ENCODE measurements at places on chromosomes 1 and 21. TPM values are rescaled to one million over a fixed set of nuclear protein-coding genes. Genes with fewer than 3 reads are reported as not detected.

OR2L13 gene
- not detected for total RNA-seq

FAM72C gene
- total RNA-seq = 16.9 TPM

SPRR2F gene
- not detected for total RNA-seq

FCRL2 gene
- total RNA-seq = not detected

DNA sequence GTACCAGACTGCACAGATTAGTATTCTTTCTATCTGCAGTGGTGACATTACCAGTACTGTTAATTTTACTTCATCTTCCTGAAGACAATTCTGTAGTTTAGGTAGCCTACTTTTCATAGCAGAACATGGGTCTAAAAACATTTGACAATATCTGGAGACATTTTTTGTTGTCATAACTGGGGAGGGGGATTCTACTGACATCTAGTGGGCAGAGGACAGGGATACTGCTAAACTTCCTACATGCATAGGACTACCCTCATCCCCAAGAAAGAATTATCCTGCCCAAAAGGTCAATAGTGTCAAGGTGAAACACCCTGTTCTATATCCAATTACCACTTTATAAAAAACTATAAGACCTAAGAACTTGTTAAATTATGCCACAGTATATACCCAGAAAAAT lies 3.4 kb upstream of the ARHGAP29 start:
- no peak for DNase-seq

DNA sequence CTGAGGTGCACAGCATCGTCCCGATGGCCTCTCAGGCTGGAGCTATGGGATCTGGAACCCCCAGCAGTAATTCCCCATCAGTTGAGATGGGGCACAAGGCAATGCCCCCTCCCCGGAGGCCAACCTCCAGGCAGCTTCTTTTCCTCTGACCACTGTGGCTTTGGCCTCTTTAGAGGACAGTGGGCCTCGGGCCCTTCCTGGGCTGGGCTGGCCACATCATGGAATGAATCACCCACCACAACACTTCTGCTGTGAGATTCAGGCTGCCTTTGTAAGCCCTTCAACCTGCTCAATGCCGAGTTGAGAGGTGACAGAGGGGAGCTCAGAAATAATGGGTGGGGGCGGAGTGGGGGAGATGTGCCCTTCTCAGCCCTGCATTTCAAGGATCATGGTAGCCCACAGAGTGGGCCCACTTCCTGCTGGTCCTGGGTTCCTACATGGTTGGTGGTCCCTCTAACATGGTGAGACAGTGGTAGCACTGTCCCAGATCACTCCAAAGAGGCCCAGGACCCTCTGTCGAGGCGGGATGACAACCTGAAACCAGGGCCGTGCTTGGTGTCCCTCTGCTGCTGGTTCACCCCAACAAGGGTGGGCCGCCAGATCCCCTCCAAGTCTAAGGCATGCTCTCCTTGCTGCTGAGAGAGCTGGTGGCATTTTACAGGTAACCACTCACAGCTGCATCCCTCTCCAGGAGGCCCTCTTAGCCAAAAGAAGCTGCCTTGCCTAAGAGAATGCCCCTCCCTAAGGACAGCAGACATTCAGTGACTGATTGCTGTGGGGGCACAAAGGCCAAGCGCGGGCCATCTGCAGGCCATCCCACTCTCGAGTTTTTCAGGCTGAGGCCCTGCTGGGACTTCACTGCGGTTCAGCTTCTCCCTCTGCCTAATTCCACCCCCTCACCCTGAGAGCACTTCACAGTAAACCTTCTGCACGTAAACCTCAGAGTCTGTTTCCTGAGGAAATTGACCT lies 29.7 kb upstream of the EVA1B start:
- DNase-seq = no peak

S100A4 gene
- 134 TPM for total RNA-seq

C1orf56 gene
- 1.0 TPM for total RNA-seq

SLFNL1 gene
- 0.14 TPM for total RNA-seq

GRCh38 chr21:25709684-25710265 lies 24.9 kb downstream of the ATP5PF start:
- DNase-seq = peak; percentile 45

RIT1 gene
- 21.7 TPM for total RNA-seq

DNA sequence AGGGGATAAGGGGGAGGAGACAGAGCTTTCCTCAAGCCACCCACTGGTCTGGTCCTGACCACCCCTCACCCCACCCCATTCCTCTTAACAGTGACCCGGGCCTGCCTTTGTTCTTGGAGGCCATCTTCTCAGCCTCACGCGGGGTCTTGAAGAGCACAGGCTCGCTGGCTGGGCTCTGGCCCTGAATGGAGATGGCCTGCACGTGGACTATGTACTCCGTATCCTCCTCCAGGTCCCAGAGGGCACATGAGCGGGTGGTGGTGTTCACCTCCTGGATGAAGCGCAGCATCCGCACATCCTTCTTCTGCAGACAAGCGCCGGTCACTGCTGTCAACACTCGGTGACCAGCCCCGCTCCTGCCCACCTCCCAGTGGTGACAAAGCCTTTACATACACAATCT lies 2.6 kb downstream of the FNDC5 start:
- DNase-seq = no peak

DNA sequence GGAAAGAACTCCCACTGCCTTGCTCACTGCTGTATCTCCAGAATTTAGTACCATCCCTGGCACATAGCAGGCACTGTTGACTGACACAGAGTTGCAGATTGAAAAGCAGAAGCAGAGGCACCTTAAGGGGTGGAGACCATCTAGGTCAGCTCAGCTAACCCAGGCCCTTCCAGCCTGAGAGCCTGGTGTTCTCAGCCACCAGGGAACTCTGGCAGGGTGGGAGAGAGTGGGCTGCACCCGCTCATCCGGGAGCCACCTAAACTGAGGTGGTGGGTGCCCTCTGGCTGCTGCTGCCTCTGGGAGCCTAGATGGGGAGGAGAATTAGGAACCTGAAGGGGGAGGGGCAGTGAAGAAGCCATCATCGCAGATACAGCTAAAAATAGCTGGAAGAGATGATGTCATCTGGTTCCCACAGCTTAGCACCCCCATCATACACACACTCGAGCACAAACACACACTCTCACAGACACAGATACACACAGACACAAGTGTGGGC lies 1.5 kb upstream of the TSPAN1 start:
- peak; percentile 52 for DNase-seq

ARHGAP30 gene
- 139 TPM for total RNA-seq

GRCh38 chr1:84800090-84801073 lies 92.6 kb downstream of the LPAR3 start:
- no peak for DNase-seq

DNA sequence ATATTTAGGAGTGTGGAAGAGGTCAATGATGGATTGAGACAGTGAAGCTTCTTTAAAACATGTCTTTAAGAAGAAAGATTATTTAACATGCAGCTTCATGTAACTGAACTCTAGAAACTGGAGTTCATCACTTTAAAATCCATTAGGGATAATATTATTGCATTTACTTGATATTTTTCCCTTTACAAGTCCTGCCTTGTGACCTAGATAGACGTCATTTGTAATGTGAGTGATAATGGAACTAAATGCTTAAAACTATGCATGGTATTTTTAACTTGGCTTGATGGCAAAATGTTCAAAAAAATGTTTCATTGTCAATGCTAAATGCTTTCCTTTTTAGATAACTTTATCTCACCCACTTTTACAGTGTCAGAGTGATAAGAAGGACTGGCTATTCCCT lies 723.7 kb downstream of the RWDD3 start:
- no peak for DNase-seq

MYBPH gene
- not detected for total RNA-seq

DYNLT5 gene
- not detected for total RNA-seq

- no peak for DNase-seq
Observed at GRCh38 chr1:106960412-106960811, 96.1 kb upstream of the PRMT6 start.

- no peak for DNase-seq
Observed at GRCh38 chr1:51044199-51044598, 57.8 kb upstream of the C1orf185 start.

- DNase-seq = no peak
Observed at GRCh38 chr21:15122241-15122640, 57.4 kb upstream of the NRIP1 start.

DNA sequence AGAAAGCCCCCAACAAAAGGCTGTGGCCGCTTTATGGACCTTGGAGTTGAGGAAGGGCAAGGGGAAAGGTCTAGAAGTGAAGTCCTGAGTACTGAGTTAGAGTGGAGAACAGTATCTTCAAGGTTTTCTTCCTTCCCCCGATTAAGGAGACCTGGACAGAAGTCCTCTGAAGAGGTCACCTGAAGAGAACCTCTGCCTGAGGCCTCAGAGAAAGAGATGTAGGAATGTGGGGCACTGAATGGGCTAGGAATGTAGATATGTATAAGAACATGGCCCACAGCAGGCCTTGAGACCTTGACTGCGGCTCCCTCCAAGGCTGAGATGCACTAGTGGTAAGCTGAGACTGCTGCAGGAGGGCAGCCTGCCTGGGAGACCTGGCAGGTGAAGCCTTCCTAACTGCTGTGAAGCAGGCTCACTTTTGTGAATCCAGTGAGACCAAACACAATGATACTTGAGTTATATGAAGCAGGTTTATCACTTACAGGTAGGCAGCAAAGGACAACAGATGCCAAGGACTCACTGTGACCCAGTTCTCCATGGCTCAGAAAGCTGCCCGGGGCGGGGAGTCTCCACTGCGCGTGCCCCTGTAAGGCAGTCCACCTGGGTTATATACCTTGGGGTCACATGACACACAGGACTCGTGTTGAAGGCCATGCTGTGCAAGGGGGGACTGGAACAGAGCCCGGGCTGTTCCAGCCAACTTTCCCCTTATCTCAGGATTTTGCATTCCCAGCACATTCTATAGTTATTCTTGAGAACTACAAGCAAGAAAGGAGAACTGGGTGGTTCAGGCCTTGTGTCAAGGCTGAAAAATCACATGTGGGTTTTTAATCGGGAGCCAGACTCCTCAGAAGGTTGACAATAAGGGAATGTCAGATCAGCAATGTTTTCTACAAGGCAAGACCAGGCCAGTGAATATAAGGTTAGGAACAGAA lies 78.8 kb upstream of the PPM1J start:
- DNase-seq = no peak

GRCh38 chr21:39628385-39628784 lies 15.6 kb downstream of the B3GALT5 start:
- no peak for DNase-seq

ATAD3C gene
- 0.75 TPM for total RNA-seq

AMPD1 gene
- not detected for total RNA-seq
